ENCODE measurements at places on chromosomes 13 and 19.

GRCh38 chr13:45195421-45195820 is 5.4 kb downstream of the KCTD4 start:
- no peak for DNase-seq

DNA sequence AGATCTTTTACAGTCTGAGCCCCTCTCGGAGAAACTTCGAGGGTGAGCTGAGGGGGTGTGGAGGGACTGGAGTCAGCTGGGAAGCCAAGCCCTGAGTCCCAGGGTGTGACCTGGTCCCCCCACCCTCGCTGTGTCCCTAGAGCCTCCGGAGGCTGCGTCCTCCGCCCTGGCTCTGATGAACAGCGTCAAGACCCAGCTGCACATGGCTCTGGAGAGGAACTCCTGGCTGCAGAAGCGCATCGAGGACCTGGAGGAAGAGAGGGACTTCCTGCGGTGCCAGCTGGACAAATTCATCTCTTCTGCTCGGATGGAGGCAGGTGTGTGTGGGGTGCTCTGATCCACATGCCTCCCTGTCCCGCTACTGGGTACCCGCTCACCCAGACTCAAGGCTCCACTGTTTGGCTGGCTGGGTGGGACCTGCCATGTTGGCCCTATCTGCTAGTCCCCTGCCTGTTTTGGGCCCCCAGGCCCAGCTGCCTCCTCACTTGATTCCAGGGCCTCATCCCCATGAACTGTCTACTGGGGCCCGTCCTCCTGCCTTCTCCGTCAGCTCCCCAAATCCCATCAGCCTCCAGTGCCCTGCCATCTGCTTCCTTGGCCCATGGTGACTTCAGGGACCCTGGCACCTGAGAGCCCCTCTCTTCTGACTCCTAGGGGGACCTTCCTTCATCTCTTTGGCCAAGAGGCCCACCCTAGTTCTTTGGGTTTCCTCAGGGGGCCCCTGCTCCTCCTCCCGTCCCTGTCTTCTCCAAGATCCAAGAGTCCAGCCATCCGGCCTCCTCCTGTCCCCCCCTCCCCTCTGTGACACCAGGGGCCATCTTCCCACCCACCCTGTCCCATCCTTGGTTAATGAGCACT is 1.5 kb downstream of the CCDC106 start:
- no peak for DNase-seq

DNA sequence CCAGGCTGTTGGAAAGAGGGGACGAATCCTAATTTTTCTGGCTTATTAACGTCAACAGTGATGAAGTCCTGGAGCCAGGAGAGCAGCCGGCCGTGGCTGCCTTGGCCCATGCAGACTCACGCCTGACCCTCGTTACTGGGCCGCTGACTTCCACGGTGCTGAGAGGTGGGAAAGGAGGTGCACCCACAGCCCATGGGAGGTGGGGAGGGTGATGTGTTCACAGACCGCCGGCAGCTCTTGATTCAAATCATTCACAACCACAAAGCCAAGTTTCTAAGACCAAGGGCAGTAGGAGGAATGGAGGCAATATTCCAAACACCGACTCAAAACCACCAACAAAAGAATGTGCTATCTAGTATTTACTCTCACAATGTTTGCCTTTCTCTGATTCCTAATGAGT is 24.3 kb downstream of the COL4A2 start:
- DNase-seq, result no peak

DNA sequence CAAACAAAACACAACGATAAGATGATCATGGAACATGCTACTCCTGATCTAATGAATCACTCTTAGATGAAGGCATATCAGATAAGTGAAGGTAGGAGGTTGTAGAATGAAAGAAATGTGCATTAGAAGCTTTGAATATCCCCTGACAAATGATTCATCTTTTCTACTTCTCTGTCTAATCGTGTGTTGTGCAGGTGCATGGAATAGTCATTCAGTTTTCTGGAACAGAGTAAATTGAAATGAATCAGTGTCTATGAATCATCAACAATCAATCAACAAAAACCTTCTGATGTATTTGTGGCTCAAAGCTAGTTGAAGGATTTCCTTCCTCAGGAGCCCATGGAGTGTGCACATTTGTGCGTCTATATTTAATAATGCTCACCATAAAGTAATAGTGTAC is 1290.4 kb upstream of the PCDH20 start:
- no peak for DNase-seq

GRCh38 chr19:13830741-13831536 is 35.7 kb downstream of the ZSWIM4 start:
- no peak for DNase-seq

- no peak for DNase-seq
These were observed 297.8 kb downstream of the ZNF536 start for GRCh38 chr19:30670011-30670329.

DNA sequence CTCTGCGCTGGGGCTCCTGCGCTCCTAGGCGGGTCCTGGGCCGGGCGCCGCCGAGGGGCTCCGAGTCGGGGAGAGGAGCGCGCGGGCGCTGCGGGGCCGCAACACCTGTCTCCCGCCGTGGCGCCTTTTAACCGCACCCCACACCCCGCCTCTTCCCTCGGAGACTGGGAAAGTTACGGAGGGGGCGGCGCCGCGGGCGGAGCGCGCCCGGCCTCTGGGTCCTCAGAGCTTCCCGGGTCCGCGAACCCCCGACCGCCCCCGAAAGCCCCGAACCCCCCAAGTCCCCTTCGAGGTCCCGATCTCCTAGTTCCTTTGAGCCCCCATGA is at the start of gene GJB2:
GJB2 (minus strand) TSS at position 103 of the 326 bp plus-strand sequence. CDS start 3,357 bp downstream, outside the sequence.
- no peak for DNase-seq

DNA sequence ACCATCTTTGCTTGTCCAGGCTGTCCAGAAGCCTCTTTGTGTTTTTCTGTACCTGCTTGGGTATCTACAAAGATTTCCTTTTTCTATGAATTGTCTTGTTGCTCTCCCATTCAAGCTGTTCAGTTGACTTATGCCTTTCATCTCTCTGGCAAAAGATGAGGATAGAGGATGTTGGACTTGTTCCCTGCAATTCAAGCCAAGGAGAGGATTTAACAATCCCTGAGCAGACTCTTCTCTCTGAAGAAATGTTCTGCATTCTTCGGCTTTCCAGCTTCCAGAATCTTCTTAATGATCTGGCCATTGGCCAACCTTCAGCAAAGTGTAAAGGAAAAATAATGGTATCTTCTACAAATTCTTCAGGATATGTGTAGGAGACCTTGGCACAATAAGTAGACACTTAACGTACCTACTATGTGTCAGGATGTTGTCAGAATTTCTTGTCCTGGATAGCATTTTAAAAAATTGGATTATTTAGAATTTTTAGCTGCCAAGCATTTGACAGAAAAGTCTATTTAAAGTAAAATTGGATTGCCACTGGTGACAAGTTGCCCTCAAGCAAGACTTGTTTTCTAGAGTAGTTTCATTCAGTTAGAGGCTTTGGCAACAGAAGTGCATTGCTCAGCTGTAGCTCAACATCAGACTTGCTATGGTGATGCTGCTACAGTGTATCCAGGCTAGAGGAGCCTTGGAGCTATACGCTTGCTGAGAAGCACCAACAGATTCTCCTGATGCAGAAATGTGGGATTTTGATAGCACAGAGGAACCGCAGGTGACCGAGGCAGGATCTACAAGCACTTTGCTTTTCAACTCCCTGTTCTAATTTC is 455.7 kb downstream of the SUCLA2 start:
- no peak for DNase-seq

DNA sequence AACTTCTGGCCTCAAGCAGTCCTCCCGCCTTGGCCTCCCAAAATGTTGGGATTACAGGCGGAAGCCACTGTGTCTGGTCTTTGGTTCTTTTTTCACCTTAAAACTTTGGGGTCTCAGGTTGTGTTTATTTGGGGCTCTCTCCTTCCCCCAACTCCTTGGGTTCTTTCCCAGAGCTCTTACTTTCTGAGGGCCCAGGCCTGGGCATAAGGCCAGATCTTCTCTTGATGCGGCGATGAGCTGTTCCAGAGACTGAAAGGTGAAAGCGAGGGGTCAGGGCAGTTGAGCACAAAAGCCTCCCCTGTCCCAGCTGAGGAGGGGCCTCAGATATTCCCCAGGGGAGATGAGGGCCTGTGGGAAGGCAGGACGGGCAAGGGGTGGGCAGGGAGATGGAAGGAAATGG is 7.1 kb downstream of the POLR1G start:
- DNase-seq, result no peak

- no peak for DNase-seq
These were observed 4.3 kb downstream of the ZNF486 start for GRCh38 chr19:20171285-20171684.

DNA sequence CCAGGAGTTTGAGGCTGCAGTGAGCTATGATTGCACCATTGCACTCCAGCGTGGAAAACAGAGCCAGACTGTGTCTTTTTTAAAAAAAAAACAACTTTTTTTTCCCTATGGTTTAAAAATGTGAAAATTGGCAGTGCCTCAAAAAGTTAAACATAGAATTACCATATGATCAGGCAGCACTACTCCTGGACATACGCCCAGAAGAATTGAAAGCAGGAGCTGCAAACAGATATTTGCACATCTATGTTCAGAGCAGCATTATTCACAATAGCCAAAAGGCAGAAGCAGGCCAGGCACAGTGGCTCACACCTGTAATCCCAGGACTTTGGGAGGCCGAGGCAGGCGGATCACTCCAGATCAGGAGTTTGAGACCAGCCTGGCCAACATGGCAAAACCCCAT is 3.8 kb upstream of the RETN start:
- DNase-seq, result no peak

Measured in stimulated activated CD8-positive, alpha-beta memory T cell treated with anti-CD3 and anti-CD28 coated beads, Interleukin-4, amount 100 ng/mL, for 1 hour (primary cell).